Peyer's patch (tissue), 4 donors: ENCODE measurements at places on chromosomes 16 and 17. TPM values are rescaled to one million over a fixed set of nuclear protein-coding genes. Genes with fewer than 3 reads are reported as not detected.
A peak's percentile ranks its signal among the peaks of the same experiment; 100 is the strongest.

DNA sequence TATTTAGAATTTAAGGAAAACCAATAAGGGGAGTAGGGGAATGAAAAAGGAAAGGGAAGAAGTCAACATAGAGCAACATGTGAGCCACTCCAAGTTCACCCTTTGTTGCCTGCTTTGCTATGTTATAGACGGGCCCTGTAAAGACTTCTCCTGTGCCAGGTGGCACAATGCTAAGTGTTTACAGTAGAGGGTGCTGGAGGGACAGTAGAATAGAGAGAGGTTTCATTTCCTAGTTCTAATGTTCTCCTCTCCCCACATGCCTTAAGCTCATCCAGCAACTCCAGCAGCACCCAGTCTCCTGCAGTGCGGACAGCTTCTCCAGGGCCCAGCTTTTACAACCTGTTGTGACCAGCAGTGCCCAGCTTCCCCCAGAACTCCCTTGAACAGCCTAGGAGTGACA is 468.0 kb downstream of the HS3ST3B1 start:
- H3K27ac ChIP-seq, result no peak overlapping the region
- no peak overlapping the region for H3K4me3 ChIP-seq
- no peaks in the 10 kb centered on the region for H3K4me1 ChIP-seq
- no peaks in the 10 kb centered on the region for H3K36me3 ChIP-seq
- no peak for DNase-seq

DNA sequence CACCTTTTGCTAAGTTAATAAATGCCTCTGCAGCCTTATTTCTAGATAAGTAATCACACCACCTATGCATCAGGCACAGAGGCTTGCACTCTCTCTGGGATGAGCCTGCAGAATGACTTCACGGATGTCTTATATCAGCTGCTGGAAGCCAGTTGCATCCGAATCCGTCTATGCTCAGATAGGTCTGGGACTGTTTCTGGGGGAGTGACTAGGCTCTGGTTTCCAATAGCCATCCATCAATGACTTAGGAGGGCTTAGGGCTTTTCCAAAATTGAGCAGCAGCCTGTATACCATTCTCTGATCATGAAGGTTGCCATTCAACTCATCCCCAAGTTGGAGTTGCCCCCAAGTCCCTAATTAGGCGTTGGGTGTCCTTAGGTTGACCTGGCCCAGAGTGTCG is 113.3 kb upstream of the ERCC4 start:
- no peaks in the 10 kb centered on the region for H3K4me1 ChIP-seq
- no peaks in the 10 kb centered on the region for H3K36me3 ChIP-seq
- H3K27me3 ChIP-seq, result no peaks in the 10 kb centered on the region
- no peak for DNase-seq
- no peak overlapping the region for H3K4me3 ChIP-seq

- H3K27ac ChIP-seq, result no peak overlapping the region
- no peak overlapping the region for H3K4me3 ChIP-seq
- no peaks in the 10 kb centered on the region for H3K36me3 ChIP-seq
- H3K4me1 ChIP-seq, result no peaks in the 10 kb centered on the region
- H3K27me3 ChIP-seq, result no peaks in the 10 kb centered on the region
Measured at GRCh38 chr16:78455861-78456260, 356.4 kb downstream of the WWOX start.

GRCh38 chr17:21295036-21295952 is 10.8 kb downstream of the MAP2K3 start:
- H3K4me3 ChIP-seq, result no peak overlapping the region
- peaks cover 16% of the 10 kb centered on the region for H3K4me1 ChIP-seq
- H3K27me3 ChIP-seq, result no peaks in the 10 kb centered on the region

GRCh38 chr16:89720813-89721545 is at the start of the genes VPS9D1 and ZNF276:
Gene VPS9D1, minus strand, starts transcription at chr16:89720898. Its CDS starts 37 bp downstream, at chr16:89720861.
Gene ZNF276, plus strand, starts transcription at chr16:89721537. Its CDS starts 104 bp downstream, at chr16:89721641.
- H3K27me3 ChIP-seq, result no peaks in the 10 kb centered on the region
- H3K4me3 ChIP-seq, result peak within 1 kb of the TSS; percentile 82
- H3K4me1 ChIP-seq, result peaks cover 29% of the 10 kb centered on the region
- no peaks in the 10 kb centered on the region for H3K36me3 ChIP-seq
- DNase-seq, result peak; percentile 83
- H3K27ac ChIP-seq, result peak within 1 kb of the TSS; percentile 98

GRCh38 chr17:62573480-62574117 is 53.9 kb upstream of the MRC2 start:
- no peaks in the 10 kb centered on the region for H3K4me1 ChIP-seq
- DNase-seq, result no peak
- H3K27ac ChIP-seq, result no peak overlapping the region
- no peaks in the 10 kb centered on the region for H3K27me3 ChIP-seq

The ANKRD40CL gene
- total RNA-seq, result 147 TPM

The SLC12A3 gene
- total RNA-seq, result not detected
